Thoracic aorta (tissue), 2 donors: ENCODE measurements at places on chromosomes 3 and 15. TPM values are rescaled to one million over a fixed set of nuclear protein-coding genes. Genes with fewer than 3 reads are reported as not detected.

- DNase-seq: peak; percentile 29
These were observed 16.4 kb downstream of the CHST13 start for GRCh38 chr3:126540342-126540849.

DNA sequence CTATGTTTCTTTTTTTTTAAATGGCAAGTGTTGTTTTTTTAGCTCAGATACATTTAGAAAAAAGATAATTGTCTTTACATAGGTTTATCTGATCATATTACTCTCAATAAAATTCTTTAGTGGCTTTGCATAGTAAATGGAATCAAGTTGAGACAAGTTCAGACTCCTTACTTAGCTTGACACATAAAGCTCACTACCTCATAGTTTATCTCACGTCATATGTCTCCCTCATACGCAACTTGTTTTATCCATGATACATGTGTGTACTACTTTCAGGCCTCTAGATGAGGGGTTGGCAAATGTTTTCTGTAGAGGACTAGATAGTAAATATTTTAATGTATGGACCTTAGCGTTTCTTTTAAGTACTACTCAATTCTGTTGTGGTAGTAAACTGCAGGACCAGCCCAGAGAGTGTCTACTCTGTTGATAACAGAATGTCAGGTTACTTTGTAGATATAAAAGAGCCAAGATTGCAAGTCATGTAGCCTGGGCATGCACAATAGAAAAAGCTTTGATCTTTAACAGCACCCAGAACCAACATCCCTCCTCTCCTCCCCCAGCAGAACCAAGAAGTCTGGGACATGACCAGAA, 28.2 kb upstream of the MGA start:
- DNase-seq: no peak

GRCh38 chr3:104711406-104711805, 655.3 kb upstream of the ALCAM start:
- DNase-seq: no peak

GRCh38 chr3:129936757-129937156, 37.8 kb upstream of the TRH start:
- no peak for DNase-seq

DNA sequence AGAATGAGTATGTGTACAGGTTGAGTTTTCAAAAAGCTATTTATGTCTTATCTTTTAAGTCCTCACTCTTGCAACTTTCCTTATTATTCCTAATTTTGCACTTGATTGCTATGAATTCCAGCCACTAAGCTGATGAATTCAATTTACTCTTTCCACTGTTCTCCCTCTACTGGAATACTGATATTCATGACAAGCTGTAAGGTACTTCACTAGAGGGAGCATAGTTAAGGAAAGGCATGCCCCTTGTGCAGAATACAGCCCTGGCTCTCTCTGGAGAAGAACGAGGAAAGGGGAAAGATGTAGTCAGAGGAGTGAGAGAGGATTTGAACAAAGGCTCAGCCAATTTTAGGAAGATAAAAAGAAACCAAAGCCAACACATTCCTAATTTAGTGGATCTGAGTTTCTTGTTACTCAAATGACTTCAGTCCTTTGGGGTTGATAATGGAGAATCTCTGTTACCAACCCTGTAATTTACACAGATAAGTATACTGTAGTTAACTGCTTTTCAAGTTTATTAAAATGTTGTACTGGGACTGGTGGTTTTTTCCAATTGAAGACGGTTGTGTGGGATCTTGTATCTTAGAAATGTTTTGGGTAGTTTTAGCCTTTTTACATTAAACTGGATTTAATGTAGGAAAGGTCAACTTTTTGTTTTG, 4.0 kb downstream of the SCAANT1 start:
- DNase-seq: no peak

GRCh38 chr3:40768046-40768445, 243.3 kb downstream of the ZNF621 start:
- no peak for DNase-seq

DNA sequence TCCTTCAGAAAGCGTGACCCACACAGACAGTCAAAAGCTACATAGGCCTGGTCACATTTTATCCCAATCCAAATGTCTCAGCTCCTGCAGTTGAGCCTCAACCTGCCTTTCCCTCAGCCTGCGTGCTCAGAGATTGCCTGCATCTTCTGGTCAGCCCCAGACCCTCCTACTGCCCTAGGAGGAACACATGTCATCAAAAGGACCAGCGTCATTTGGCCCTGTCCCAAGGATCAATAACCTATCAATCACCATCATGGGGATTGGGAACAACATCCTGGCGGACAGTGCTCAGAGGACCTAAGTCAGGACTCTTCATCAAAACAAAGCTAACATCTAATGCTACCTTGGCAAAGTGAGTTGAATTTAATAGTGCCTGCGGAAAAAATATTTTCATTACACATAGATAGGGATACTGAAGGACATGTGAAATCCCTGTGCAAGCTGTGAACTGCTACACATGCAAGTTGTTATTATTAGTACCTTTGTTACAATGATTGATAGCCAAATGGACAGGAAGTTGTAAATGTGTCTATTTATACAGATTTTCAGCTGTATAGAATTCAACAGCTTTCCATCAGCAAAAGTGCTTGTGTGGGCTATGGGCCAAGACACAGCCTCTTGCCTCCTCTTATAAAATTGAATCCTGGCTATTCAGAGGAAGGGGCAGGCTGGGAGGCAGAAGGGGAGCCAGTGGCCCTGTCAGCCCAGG, 47.7 kb downstream of the UMPS start:
- no peak for DNase-seq

- DNase-seq: no peak
These were observed 13.4 kb upstream of the GHSR start for GRCh38 chr3:172461530-172462138.

DNA sequence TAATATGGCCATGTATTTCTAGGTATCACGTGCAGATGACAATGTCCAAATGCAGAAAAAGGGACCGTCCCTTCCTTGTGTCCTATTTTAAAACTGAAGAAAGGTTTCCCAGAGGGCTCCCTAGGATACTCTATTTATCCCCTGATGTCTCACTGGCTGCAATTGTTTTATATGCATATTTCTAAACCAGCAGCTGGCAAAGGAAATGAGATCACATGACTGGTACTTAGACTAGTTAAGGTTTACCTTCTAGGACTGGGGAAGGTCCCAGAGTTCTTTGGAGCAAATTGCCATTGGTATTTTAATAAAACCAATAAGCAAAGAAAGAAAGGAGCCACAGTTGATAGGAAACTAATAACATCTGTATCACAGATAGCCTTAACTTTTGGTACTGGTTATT, 29.5 kb downstream of the GTF2E1 start:
- no peak for DNase-seq

DNA sequence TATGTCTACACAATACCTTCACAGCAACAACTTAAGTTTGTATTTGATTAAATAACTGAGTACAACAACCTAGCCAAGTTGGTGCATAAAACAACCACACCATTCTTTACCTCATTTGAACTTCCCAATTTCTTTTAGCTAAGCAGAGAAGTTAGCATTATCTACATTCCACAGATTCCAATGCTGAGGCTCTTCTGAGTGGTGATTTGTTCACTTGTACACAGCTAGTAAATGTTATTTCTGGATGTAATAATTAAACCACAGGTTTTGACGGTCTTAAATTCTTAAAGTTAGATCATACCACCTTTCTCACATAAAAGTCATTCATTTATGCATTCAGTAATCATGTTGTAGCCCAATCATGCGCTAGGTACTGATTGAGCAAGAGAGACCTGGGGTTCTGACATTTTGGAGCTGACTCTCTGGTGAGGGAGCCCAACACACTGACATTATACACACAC, 102.5 kb downstream of the SST start:
- DNase-seq: no peak

- DNase-seq: no peak
These were observed 92.4 kb upstream of the HES1 start for GRCh38 chr3:194043516-194043915.

DNA sequence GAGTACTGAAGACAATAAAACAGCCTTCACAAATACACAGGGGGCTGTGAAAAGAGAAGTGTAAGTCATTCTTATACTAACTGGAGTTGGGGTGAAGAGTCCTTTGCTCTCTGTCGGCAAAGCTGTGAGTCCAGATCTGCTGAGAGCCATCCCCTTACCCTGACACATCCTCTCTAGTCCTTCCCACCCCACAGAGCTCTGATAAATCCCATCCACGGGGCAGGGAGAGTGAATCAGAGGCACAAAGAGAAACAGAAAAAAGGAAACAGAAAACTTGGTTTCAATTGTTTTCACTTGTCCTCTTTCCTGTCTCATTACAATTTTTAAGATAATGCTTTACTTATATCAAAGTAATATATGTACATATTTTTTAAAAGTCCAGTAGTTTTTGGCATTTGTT, 18.2 kb upstream of the ZNF639 start:
- DNase-seq: no peak

DNA sequence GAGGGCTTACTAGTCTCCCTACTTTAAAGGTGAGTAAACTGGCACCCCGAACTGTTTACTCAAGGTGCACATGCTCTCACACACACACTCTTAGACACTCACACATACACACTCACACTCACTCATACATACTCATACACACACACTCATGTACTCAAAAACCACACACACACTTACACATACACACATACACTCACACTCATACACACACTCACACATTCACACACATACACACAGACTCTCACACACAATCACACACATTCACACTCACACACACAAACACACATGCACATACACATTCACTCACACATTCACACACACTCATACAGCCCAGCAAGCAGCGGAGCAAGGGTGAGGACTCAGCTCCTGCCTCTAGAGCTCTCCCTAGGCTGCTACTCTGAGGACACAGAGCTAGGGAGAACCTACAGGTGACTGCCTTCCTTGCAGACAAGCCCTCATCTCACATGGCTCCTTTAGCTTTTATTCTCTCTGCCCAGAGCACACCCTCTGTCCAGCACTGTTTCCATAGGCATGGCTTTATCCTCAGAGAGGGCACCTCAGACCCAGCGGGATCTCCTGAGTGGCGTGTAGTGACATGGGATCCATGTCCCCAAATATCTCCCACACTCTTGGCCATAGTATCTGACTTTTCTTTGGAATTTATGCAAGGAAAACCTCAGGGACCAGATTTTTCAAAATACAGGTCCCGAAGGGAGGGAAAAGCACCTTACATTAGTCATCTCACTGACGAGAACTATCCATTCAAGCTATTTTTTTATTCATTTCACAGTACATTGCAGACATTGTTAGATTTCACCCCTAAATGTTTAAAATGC, 26.2 kb upstream of the ATG7 start:
- no peak for DNase-seq

DNA sequence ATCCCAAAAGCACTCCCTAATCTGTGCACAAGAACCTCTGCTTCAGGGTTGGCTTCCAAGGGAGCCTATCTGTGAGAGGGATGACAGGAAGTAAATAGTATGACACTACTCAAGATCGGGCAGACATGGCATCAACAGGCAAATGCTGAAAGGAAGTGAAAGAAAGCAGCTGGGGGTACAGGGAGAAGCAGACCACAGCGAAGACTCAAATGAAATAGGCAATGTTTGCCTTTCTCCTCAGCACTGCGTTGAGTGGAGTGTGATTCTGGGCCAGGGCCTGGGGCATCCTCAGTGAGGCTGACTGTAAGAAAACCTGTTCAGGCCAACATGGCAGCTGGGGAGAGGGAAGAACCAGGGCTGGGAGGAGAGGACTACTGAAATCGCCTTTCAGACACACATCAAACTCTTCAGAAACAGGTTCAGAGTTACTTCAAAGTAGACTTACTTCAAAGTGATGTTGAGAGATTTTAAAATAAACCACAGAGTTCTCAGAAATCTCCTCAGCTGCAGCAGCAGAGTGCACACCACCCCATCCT, 96.6 kb downstream of the SLC9A9 start:
- no peak for DNase-seq

Gene HRG
- total RNA-seq: not detected

Gene CASR
- total RNA-seq: not detected

Gene GASK1A
- total RNA-seq: 37.3 TPM

Gene DGKG
- total RNA-seq: 12.5 TPM

Gene CLSTN2
- 7.6 TPM for total RNA-seq

Gene FGF12
- 1.5 TPM for total RNA-seq

Gene ADGRG7
- not detected for total RNA-seq

Gene SPINT1
- 4.6 TPM for total RNA-seq

Gene GADL1
- total RNA-seq: 1.1 TPM

Gene PHC3
- total RNA-seq: 78.0 TPM

Gene MST1
- 8.3 TPM for total RNA-seq
